ENCODE measurements at places on chromosomes 11 and 22.

- DNase-seq, result no peak
These were observed 28.1 kb downstream of the RRAS2 start for GRCh38 chr11:14330881-14331280.

DNA sequence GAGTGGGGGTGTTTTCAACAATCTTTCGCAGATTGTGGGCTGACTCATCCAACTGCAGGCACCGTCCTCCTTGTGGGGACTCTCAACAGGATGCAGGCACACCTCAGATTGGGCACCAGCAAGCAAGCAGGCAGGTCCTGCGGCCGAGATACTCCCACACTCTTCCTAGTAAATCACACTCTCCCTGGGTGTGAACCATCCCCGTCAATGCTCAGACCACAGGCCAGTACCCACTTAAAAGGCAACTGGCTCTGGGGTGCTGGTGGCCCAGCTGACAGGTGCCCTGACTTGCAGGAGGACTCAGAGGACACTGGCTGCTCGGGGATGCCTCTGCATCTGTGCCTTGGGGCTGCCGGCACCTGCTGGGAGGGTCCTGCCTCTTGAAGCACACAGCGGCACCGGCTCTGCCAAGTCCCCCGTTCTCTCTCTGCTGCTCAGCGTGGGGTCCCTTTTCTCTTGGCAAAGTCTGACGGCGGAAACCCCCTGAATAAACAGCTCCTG lies 282.5 kb downstream of the CTTN start:
- DNase-seq, result no peak

DNA sequence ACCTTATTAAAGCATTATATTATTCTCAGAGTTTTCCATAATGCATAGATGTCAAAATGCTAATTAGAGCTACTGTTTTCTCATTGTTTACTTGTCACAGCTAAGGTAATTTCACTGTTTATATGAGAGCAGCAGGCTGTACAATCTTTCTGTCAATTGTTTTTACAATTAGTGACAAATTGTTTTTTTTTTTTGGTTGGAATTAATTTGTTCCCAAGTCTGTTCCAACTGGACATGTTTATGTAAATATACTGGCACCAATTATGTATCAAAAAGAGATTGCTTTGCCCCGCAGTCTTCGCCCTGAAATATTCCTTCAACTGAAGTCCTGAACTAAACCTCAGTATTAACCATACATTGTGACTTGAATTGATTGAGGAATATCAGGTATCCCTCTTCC lies 72.3 kb upstream of the GRIA4 start:
- no peak for DNase-seq

GRCh38 chr11:126790550-126791081 lies 210.0 kb downstream of the KIRREL3 start:
- peak; percentile 99 for DNase-seq

- DNase-seq, result no peak
These were observed 34.1 kb downstream of the CD44 start for GRCh38 chr11:35173011-35173511.

DNA sequence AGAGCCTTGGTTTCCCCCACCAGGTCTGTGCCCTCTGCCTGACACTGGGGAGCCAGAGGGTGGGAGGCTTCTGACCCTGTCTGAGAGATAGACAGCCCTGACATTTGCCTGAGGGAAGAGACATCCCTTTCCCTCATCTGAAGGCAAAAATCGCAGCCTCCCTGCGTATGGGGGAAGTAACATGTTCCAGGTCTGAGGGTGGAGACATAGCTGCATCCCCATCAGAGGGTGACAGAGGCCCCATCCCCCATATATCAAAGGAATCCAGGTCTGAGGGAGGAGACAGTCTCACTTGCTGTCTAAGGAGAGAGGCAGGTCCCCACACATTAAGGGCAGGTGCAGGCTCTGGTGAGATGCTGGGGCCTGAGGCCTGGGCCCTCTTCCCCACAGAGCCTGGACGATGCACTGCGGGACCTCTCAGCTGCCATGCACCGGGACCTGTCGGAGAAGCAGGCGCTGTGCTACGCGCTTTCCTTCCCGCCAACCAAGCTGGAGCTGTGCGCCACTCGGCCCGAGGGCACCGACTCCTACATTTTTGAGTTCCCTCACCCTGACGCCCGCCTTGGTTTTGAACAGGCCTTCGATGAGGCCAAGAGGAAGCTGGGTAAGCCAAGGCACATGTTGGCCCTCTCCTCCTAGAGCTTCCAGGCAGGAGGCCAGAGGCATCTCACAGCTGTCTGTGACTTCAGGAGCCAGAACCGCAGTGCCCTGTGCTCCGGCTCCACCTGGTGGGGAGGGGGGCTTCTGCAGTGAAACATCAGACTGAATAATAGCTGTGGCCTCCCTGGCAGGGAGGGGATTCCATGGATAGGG lies 16.1 kb upstream of the RELT start:
- no peak for DNase-seq

DNA sequence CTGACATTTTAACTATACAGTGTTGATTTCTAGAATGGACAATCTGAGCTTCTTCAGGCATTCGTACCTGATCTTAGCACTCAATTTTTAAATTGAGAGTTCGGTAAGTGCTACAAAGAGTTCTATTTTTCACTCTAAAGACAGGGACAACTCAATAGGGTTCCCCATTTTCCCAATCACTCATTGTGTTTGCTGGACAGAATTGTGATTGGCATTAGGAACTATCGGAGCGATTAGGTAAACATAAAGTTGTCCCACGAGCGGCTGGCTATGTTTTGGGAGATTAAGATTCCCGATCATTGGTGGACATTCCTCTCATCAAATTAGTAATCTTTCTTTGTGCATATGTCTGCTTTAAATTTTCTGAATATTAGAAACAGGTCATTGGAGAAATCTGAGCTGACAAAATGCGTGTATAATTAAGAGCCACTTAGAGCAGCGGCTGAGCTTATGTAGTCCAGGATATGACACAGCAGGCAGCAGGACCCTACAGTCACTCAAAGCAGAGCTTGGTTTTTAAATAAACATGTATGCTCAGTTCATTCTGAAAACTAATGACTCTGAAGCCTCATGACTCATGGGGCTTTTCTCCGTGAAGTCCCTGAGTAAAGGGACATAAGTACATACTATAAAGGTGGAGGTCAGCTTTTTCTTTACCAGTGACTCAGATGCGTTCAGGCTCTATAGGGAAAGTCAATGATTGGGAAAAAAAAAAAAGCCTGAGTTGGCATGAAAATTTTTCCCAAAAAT lies 109.4 kb downstream of the GRIA4 start:
- DNase-seq, result peak; percentile 43

DNA sequence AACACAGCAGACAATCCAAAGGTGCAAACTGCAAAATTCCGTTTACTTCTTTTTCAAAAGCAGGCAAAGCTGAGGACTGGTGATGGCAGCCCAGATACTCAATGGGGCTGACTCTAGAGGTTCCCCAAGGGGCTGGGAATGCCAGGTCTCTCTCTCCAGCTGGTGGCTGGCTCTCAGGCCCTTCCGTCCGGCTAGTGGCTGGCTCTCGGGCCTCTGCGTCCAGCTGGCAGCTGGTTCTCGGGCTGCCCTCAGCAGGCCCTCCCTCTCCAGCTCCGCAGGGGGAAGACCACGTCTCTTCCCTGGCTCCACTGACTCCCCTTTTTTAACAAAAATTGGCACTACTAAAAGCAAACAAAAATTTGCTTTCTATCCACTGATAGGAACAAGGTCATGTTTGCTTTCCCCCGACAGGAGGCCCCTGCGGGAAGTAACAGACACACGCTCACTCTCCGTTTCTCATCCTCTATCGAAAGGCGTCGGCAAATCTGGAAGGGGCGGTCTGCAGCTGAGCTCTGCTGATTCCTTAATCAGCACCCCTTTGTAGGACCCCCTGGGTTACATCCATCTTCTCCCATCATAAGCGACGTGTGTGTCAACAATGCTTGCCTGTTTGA lies 381.4 kb downstream of the BRD1 start:
- no peak for DNase-seq

- no peak for DNase-seq
These were observed 35.9 kb upstream of the P4HA3 start for GRCh38 chr11:74347381-74347780.

- DNase-seq, result no peak
These were observed 10.6 kb downstream of the LRRC51 start for GRCh38 chr11:72091292-72091691.

DNA sequence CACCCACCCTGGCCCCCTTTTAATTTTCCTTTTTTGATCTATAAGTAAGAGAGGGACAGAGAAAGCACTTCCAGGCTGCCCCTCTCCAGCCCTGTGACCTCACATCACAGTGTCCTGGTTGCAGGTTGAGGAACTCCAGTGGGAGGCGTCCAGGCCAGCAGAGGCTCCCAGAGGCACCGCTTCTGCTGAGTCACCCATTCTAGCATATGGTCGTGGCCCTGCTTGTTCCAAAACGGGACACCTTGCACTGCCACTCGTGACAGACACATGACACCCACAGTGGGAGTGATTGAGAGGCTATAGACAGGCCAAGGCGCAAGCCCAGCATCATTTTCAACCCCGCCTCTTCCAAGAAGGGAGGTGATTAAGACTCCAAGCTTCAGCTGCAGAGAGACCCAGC lies 16.0 kb upstream of the TMPRSS4 start:
- DNase-seq, result no peak

GRCh38 chr22:46581538-46582244 lies 38.5 kb upstream of the GRAMD4 start:
- no peak for DNase-seq

GRCh38 chr22:41570221-41570620 lies 9.4 kb downstream of the CSDC2 start:
- no peak for DNase-seq

DNA sequence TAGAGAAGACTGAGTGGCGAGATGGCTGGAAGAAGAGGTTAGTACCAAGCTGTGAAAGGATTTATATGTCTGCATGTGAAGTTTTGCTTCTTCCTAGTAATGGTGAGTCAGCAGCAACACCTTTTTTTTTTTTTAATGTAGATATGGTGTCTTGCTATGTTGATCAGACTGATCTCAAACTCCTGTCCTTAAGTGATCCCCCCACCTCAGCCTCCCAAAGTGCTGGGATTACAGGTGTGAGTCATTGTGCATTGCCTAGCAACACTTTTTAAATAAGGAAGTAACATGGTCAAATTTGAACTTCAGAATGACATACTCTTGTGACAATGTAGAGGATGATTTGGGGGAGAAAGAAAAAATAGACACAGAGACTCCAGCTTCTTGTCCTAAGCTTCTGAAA lies 6.5 kb upstream of the CSTPP1 start:
- DNase-seq, result no peak

DNA sequence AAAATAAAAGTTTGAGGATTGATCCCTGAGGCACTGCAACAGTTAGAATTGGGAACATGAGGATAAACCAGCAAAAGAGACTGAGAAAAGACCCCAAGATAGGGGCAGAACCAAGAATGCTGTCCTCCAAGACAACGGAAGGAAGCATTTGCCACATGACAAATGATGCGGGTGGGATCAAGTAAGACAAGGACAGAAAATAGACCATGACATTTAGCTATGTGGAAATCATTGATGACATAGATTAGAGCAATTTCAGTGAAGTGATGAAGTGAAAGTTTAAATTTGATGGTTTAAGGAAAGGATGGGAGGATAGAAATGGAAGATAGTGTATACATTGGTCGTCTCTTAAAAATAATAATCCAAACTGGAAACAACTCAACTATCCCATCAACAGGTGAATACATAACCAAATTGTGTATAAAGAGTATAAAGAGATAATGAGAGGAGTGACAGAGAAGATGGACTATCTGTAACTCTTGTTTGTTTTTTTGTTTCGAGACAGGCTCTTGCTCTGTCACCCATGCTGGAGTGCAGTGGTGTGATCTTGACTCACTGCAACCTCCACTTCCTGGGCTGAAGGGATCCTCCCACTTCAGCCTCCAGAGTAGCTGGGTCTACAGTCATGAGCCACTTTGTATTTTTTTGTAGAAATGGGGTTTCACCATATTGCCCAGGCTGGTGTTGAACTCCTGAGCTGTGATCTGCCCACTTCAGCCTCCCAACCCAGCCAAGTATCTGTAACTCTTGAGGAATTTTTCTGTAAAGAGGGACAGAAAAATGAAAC lies 48.7 kb upstream of the FDX1 start:
- DNase-seq, result no peak

DNA sequence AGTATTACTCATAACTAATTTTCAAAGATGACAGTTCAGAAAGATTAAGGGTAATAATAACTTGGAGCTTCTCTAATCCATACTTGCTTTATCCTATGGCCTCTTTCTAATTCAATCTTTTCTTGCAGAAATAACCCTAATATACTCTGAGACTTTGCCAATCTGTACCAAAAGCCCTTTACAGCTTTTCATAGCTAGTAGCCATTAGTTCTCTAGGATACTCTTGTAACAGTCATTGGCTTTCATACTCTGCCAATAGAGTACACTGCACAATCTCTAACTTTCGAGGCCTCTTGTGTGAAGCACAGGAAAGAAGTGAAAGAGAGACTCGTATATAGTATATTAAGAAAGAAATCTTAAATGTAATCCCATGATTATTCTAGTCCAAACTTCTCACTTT lies 38.1 kb downstream of the SLC36A4 start:
- DNase-seq, result no peak

GRCh38 chr22:37865510-37865909 lies 16.3 kb downstream of the EIF3L start:
- DNase-seq, result no peak

- no peak for DNase-seq
These were observed 278.6 kb downstream of the ETS1 start for GRCh38 chr11:128308794-128309193.

DNA sequence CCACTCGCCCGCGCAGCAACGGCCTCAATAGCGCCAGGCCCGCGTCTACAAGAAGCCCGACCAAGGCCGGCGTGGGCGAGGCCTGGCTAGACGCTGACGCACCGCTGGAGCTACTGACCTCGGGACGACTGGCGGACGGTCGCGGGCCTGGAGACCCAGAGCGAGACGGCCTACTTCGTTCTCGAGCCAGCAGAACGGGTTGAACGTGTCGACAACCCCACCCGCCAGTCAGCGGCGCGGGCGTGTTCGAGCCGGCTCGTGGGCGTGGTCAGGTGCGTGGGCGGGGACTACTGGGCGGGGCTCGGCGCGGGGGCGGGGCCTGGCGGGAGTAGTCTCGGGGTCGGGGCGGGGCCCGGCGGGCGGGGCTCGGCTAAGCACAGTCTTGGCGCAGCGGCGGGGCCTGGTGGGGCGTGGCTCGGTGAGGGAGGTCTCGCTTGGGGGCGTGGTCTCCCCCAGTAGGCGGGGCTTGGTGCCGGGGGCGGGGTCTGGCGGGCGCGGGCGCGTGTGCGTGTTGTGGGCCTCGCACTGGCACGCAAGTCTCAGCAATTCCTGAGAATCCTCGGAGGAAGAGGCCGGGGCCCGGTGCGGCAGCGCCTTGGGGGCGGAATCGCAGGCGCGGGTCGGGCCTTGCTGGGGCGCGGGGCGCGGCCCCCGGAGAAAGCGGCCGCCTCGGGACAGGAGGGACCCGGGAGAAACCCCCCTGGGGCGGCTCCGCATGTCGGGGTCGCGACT lies at the start of gene RNH1:
RNH1 (minus strand) TSS at position 248 of the 732 bp plus-strand sequence. CDS start 5,080 bp downstream, outside the sequence.
- peak; percentile 89 for DNase-seq

DNA sequence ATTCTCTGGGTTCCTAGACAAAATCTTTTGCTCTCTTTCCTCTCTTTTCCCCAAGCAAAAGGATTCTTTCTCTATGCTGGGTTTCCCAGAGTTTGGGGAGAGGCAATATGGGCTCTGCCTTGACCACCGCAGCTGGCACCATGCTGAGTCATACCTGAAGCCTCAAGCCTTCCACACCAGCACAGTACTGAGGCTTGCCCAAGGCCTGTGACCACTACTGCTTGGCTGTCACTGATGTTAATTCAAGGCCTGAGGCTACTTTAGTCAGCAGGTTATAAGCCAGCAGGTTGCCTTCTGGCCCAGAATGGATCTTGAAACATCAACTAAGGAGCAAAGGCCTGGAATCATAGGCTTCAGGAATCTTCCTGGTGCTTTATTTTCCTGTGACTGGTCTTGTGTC lies 185.3 kb downstream of the DYNC2H1 start:
- no peak for DNase-seq
